ENCODE measurements at places on chromosomes 4 and X.
A peak's percentile ranks its signal among the peaks of the same experiment; 100 is the strongest.

- no peak for DNase-seq
Observed at GRCh38 chrX:10566716-10567097, 53.7 kb downstream of the MID1 start.

GRCh38 chr4:136558940-136559494 lies 973.3 kb downstream of the PCDH18 start:
- DNase-seq: no peak

GRCh38 chrX:36160081-36160480 lies 240.5 kb downstream of the CFAP47 start:
- no peak for DNase-seq

DNA sequence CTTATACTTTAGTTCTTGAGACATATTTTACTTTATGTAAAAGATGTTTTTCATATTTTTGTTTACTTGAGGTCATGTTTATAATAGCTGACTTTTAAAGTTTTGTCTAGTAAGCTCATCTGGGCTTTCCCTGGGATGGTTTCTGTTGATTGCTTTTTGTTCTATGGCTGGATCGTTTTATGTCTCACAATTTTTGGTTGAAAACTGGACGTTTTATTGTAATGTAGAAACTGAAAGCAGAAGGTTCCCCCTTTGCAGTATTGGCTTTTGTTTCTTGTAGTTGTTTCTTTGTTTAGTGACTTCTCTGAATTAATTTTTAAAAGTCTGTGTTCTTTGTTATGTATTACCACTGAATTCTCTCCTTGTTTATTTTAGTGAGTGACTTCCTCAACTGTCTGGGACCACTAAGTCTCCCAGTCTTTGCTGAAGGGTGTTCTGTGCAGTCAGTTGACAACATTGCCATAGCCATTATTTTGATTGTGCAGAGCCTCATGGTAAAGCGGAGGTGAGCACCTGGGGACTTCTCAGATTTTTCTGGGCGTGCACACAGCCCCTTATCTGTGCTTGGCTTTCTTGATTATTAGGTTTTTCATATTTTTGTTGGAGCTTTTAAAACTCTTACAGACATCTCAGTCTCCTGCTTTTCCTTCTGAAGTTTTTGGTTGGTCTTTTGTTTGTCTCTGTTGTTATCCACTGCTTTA lies 31.0 kb downstream of the KDM6A start:
- DNase-seq: no peak

- DNase-seq: no peak
Observed at GRCh38 chrX:119158226-119158625, 30.6 kb upstream of the KIAA1210 start.

DNA sequence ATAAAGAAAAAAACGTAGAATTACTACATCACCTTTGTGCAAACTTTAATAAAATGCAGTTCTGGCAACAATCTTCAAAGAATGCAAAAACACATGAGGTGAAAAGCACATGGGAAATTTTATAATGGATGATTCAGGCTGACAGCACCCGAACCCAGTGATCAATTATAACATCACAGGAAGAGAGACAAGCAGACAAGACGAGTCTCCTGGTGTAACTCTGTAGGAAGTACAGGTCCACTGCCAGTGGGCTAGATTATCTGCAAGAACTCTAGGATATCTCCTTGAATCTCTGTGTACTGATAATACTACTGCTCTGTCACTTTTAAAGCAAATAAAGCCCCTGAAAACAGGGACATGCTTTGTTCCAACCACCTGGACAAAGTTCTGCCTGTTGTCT lies 58.9 kb upstream of the NXF3 start:
- DNase-seq: no peak

GRCh38 chrX:3743801-3744439 lies 30.5 kb upstream of the PRKX start:
- DNase-seq: peak; percentile 18

DNA sequence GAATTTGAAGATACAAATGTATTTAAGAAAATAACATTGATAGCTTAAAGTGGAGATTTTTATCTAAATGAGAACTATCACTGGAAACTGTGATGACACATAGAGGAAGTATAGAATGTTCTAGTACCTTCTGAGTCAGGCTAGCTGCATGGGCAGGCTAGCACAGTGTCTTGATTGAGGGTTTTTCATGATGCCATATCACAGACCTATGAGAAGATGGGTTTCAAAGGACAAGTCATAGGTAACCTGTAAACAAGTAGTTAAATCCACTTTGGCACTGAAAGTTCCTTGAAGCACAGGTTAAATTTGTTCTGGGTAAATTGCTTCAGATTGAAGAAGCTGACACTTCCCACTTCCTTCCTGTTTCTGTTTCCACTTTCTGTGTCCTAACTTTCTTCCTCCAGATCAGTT lies 48.2 kb upstream of the CDKN2AIP start:
- DNase-seq: no peak

- DNase-seq: no peak
Observed at GRCh38 chrX:74431797-74432196, 10.5 kb downstream of the SLC16A2 start.

GRCh38 chr4:144353292-144353691 lies 212.8 kb upstream of the GYPA start:
- DNase-seq: no peak

DNA sequence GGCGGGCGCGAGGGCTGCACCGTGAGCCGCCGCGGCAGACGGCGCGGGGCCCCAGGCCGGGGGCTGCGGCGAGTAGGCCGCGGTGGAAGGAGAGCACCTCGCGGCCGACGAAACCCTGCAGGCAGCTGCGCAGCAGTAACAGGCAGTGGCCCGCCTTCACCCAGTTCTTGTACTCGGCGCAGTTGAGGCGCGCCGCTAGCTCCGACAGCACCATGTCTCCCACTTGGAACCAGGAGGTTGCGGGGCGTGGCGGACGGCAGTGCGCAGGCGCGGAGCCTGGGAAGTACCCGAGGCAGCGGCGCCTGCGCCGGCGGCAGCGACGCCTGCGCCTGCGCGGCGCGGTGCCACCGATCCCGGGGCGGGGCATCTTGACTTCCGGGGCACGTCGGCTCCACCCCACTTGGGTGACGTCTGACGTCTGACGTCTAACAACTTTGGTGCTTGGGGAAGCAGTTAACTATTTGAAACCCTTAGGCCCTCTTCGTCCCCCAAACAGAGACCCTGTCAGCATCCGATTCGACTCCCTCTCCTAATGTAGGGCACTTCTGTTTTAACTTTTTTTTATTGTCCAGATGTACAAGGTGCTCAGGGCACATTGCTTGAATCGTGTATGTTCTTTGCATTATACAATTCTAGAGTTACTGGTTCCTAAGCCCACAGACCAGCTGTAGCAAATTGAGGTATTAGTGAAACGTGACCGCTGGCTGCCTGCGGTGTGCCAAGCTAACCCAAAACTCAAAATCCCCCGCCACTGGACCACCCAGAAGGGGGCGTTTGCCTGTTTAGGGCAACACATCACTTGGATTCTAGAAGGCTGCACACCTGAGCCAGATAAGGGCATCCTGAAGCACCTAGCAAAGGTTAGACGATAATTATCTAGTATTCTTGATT lies at the start of gene CXorf38:
CXorf38 (minus strand) TSS at position 255 of the 891 bp plus-strand sequence; CDS start at position 214, 41 bp downstream.
- DNase-seq: peak; percentile 80

DNA sequence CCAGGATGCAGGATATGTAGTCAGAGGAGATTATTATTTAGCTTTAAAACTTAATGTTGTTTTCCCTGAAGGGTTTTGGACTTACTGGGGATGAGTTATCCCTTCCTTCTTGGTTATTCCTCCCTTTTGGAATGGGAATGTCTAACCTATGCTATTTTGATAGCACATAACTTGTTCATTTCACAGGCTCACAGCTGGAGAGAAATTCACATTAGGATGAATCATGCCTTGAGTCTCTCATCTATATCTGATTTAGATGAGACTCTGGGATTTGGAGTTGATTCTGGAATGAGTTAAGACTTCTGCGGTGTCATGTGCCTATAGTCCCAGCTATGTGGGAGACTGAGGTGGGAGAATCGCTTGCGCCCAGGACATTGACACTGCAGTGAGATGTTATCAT lies 81.1 kb downstream of the ATP11C start:
- no peak for DNase-seq

- no peak for DNase-seq
Observed at GRCh38 chrX:24369816-24370215, 9.4 kb downstream of the SUPT20HL1 start.

GRCh38 chr4:169955521-169955920 lies 70.7 kb downstream of the MFAP3L start:
- no peak for DNase-seq

DNA sequence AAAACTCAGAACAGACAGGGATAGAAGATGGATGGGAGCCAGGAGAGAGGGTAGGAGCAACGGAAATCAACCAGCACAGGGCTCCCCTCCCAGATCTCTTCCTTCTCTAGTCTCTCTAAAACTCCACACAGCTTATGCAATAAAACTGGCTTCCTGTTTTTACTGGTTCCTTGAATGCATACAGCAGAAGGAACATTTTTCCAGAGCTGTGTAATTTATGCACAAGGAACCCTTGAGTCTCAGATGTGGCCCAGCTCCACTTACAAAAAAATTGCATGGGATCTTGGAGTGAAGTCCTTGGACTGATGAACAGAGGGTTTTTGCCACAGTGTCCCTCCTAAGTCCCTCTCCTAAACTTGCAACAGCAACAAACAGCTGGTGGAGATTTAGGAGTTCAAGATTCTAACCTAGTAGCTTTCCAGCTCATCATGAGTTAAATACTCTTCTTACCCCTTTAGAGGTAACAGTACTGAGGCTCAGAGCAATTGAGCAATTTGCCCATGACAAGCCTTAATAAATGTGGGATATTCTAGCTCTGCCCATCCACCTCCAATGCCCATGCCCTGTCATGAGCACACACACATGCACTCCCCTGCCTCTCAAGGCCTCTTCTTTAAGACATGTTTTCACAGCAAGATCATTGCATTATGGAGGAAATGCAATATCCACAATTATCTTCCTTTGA lies 18.4 kb upstream of the CC2D2A start:
- DNase-seq: no peak

GRCh38 chr4:15753786-15754185 lies 24.3 kb upstream of the CD38 start:
- no peak for DNase-seq

GRCh38 chrX:37779857-37780256 lies at the start of gene CYBB:
Gene CYBB, plus strand, starts transcription at chrX:37780059. Its CDS starts 19 bp downstream, at chrX:37780078.
- no peak for DNase-seq

- no peak for DNase-seq
Observed at GRCh38 chr4:97645071-97645821, 498.0 kb downstream of the STPG2 start.

- no peak for DNase-seq
Observed at GRCh38 chrX:29419774-29420553, 795.4 kb upstream of the MAGEB2 start.

DNA sequence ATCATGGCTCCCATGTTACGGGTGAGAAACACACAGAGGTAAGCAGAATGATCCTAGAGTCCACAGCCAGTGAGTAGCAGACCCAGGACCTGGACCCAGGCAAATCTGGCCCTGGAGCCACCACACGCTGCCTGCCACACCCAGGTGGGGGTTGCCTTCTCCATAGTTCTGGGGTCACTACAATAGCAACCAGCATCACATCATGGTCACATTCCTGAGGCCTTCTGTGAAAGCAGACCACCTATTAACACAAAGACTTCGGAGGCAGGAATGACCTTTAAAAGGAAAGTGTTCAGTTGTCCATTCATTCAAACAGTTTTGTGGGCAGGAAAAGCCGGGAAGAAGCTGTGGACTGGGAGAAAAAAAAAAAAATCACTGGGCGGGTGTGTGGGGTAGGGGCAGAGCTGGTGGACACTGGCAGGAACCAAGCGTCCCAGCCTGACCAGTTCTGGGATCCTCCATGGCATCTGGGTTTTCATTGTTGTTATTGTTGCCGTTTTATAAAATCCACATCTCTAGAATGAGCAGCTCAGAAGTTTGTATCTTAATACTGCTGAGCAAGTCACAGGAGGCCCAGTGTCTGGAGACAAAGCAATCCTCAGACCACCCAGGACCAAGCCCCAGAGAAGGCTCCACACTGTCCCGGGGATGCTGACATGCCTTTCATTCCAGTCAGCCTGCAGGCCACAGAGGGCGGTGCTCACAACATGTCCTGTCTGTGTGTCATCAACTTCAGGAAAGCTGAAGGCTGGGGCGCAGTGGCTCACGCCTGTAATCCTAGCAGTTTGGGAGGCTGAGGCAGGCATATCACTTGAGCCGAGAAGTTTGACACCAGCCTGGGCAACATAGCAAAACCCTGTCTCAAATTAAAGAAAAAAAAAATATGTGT lies 67.0 kb downstream of the SEL1L3 start:
- DNase-seq: no peak

DNA sequence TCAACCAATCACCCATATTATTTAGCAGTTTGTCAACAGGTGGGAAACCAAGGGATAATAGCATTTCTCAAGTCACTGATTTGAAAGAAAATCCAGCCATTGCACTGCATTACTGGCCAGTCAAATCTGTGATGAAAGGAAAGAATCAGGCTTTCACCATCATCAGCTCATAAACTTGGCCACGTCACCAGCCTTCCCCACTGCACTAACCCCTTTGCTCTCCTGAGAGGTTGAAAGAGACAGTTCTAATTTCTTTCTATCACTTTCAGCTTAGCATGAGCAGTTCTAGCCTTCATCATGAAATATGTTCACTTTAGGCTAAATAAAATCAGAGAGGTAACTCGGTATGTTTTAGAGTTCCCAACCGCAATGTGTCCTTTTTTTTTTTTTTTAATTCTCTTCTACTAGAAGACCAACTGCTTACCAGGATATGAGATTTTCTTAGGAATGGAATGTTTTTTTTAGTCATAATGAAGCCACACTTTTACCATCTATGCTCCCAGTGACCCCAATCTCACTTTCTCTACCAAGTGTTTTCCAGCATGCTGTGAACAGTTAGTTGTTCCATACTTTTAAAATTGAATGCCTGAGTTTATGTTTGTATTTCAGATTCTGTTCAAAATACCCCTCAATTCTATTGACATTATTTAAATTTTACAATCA lies 55.7 kb upstream of the SLC7A11 start:
- no peak for DNase-seq

DNA sequence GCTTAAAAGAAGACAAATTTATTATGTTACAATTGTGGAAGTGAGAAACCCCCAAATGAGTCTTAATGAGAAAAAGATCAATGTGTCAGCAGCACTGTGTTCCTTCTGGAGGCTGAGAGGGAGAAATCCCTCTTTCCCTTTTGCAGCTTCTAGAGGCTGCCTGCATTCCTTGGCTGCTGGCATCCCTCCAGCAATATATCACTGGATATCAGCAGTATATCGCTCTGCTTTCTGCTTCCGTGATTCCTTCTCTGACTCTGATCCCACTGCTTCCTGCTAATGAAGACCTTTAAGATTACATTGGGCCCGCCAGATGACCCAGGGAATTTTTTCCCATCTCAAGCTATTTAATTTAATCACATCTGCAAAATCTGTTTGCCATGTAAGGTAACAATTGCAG lies 1008.0 kb downstream of the RAPGEF2 start:
- no peak for DNase-seq

- no peak for DNase-seq
Observed at GRCh38 chrX:128518508-128518907, 466.3 kb upstream of the ACTRT1 start.

GRCh38 chr4:10171055-10171454 lies 54.5 kb upstream of the WDR1 start:
- DNase-seq: no peak
